ENCODE measurements at places on chromosomes 2 and 18.

GRCh38 chr2:231583982-231584381 is 8.7 kb upstream of the TEX44 start:
- no peak for DNase-seq

GRCh38 chr2:120515759-120516678 is 170.1 kb downstream of the INHBB start:
- DNase-seq: no peak

- no peak for DNase-seq
These were observed 62.0 kb downstream of the NEB start for GRCh38 chr2:151672277-151672676.

DNA sequence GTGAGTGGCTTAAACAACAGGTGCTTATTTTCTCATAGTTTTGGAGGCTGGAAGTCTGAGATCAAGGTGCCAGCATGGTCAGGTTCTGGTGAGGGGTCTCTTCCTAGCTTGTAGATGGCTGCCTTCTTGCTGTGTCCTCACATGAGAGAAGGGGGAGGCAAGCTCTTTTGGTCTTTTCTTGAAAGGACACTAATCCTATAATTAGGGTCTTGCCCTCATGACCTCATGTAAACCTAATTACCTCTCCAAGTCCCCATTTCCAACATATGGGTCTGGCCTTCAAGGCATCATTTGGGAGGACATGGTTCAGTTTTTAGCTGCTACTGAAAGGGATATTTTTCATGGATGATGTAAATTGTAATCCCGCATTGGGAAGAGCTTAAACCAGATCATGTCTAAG is 18.0 kb downstream of the RBM44 start:
- no peak for DNase-seq

DNA sequence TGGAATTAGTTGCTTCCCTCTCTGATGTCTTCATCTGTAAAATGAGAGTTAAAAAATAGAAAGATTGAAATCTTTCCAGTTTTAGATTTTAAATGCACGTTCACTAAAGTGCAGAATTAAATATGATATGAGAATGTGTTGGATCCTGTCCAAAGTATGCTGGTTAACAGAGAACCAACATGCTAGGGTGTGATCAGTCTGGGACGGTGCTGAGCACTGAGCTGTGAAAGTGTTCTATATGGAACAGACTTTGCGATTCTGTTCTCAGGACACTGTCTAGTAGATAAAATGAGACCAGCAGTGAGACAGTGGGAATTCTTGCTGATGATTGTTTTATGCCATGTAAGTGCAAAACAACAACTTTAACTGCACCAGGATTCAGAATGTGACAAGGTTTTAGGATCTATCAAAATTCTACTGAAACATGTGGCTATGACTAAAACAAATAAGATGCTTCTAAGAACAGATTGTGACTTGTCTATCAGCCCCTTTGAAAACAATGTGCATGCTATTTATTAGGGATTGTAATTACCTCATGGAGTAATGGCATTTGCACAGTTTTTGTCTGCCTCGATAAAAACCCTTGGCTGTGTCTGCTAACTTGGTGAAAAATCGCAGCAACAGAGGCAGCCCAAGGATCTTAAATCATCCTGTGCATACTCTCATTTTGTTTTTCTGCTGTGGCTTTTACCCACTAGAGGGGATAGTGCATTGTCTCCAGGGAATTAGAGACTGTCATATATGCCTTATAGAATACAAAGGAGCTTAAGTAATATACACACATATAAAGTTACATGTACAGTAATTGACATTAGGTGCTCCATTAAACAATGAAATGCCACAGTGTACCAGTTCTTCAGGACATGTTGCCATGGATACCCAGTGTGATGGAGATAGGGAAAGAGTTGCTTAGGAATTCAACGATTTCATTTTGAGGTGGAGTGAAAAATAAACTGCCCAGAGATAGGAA is 55.1 kb downstream of the MAP3K20 start:
- no peak for DNase-seq

- no peak for DNase-seq
These were observed 822 bp upstream of the GPD2 start for GRCh38 chr2:156435396-156435717.

DNA sequence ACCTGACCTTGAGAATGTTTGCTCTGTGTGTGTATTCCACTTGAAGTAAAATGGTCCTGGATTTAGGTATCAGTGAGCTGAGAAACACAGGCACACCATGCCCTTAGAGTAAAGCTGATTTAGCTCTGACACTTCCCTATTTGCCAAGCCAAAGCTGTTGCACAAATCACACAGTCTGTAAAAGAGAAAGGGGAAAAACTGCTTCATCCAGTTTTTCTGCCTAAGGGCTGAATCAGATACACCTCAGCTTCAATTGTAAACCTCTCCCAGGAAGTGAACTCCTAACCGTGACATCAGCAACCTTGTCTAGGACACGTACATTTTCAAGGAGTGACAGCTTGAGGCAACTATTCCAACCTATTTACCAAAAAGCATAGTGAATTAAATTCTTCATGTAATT is 150.4 kb downstream of the NR4A2 start:
- DNase-seq: no peak

DNA sequence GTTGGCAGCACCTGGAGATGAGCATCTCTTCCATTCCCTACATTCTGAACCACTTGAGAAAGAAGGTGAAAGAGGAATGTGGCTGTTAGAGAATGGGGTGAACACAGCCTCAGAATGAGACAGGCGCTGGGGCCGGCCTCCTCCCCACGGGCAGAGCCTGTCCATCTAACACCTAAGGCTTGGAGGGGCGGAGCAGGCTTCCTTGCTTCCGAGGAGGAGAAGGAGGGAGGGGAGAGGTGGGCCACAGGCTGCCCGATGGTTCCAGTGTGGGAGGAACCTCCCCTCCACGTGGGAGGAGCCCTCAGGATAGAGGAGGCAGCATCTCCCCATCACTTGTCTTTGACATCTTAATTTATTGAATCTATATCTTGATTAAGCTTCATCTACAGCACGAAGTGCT is 68.6 kb downstream of the CIB4 start:
- DNase-seq: no peak

GRCh38 chr2:112916625-112917247 is 5.8 kb downstream of the IL37 start:
- DNase-seq: no peak

- DNase-seq: no peak
These were observed 240.9 kb downstream of the ICOS start for GRCh38 chr2:204177251-204177976.

DNA sequence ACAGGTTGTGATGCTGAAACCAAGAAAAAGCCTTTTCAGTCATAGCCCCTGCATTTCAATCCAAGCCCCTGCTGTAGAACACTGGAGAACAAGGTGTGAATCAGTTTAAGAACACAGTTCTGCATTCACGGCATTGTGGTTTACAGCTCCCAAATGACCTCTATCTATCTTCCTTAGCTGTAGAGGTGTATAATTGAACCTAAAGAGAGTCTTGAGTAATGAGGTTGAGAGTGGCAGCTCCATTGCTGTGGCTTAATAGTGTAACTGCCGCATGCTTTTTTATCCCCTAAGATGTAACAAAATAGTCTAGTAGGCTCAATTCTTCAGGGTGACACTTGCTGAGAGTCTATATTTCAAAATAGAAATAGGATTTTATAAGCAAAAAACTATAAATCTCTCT is 121.3 kb upstream of the EPHA4 start:
- DNase-seq: no peak

DNA sequence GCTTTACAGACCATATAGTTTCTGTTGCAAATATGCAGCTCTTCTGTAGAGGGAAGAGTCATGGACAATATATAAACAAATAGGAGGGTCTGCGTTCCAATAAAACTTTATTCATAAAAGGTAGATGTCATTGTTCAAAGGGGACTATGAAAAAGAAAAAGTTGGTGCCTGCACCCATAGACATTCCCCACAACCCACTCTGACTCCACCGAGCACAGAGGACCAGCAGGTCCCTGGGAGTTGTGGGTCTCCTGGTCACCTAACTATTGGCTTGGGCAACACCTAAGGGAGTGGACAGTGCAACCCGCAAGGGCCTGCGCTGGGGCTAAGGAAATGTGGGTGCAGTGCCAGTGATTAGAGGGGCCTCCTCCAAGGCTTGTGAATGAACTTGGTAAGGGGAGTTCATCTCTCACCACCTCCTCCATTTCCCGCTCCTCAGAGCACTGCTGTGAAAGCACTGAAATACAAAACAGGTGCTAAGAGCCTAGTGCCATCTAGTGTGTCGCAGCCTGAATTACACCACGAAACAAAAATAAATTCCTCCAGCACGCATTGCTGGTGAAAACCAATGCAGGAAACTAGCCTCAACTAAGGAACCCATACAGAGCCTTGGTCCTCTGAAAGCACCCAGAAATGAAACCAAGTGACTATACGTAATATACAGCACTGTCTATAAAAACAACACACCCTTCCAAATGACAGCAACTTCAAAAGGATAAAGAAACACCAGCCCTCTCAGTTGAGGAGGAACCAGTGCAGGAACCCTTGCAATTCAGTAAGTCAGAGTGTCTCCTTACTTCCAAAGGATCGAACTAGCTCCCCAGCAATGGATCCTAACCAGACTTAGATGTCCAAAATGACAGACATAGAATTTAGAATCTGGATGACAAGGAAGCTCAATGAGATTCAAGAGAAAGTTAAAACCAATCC is 166.6 kb downstream of the RNF144A start:
- no peak for DNase-seq

All from HTR-8/SVneo (cell line).